MM.1S (cell line): ENCODE measurements at places on chromosomes 3 and 15.

DNA sequence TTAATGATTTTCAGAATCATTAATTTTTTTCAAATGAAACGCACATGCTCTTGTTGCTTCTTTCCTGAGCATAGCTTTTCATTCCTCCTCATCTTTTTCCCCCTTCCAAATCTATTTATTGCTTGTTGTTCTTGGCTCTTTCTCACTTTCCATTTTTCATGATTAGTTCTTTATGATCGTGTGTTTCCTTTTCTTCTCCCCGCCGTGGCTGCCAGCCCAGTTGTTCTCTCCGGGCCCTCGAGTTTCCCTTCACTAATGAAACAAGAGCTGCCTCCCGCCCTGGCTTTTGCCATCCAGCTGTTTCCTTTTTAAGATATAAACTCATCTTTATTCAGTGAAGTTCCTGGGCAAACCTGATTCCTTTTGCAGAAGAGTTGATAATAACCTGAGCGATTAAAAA, 170.2 kb upstream of the NR2F2 start:
- DNase-seq, result no peak

- no peak for DNase-seq
Observed at GRCh38 chr3:120816728-120817127, 74.2 kb downstream of the GTF2E1 start.

DNA sequence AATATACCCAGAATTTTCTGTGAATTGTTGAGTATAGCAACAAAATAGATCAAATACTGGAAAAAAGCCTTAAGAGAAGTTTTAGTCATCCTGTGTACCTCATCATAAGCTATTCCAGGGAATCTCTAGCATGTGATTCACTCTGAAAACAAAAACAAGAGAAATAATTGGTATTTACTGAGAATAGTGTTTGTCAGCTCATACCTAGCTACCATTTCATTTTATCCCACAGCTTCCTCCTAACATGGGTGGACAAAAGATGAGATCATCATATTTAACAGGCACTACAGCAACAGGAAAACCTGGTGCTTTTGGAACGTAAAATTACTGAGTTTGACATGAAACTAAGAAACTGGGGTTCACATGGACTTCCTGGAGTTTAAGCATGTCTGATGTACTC, 753.5 kb upstream of the NECTIN3 start:
- DNase-seq, result no peak

DNA sequence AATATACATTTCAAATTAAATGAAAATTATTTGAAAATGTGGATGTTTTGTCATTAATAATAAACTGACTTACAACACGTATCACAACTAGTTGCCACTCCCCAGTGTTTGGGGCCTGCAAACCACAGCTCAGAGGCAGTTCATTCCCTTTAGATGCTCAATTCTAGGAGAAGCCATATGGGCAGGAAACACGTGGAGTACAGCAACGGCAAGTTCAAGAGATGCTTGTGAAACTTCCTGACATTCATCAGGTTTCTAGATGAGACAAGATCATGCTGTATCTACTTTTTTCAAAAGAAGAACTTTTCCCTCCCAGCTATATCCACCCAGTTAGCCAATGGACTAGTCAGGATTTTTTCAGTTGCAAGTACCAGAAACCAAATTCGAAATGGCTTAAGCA, 17.6 kb upstream of the PLA2G4D start:
- DNase-seq, result peak; percentile 55
